ELF-1 (cell line): ENCODE measurements at places on chromosomes 12 and 14.
A peak's percentile ranks its signal among the peaks of the same experiment; 100 is the strongest.

DNA sequence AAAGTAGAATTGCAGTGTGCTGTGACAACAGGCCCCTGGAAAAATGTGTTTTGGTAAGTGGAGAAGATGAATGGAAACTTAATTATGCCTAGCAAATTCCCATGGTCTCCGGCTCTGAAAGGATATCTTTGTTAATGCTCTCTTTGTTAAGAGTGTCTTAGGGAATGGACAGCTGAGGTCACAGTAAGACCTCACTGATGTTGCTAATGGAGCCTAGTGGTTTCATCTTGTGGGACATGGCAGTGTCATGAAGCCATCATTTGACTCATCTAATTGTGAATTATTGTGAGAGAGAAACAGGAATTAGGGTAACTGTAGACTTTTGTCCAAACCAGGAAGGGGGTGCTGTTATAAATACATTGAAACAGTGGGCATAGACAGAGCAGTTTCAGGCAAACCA is 330.3 kb downstream of the TMTC2 start:
- DNase-seq = no peak

DNA sequence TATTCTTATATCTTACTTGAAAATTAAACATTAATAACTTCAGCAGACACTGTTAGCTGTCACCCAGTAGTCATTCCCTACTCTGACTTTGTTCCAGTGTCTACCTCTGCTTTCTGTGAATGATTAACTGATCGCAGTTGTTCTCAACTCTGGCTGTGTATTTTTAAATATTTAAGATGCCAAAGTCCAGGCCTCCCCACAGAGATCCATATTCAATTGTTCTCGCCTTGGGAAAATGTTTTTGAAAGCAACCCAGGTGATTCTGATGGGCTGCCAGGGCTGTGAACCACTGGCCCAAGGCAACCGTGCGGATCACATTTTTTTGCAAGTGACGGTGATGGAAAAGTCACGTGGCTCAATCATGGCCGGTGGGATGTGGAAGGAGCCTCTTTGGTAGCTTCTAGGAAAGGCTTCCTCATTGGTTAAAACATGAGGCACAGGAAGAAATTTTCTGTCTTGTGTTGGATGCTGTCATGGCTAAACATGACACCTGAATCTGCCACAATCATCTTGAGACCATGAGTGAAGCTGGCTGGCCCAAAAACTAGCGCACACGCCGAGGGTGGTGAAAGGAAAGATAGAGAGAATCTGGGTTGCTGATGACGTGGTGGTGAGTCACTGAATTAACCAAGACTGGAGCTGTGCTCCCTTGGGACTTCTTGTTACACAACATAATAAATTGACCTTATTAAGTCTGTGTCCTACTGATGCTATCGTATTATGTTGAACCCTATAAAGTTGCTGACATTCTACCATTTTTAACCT is 37.2 kb downstream of the RDH12 start:
- DNase-seq = peak; percentile 14

- DNase-seq = peak; percentile 18
Measured at GRCh38 chr14:61420326-61420725, 98.9 kb downstream of the PRKCH start.

DNA sequence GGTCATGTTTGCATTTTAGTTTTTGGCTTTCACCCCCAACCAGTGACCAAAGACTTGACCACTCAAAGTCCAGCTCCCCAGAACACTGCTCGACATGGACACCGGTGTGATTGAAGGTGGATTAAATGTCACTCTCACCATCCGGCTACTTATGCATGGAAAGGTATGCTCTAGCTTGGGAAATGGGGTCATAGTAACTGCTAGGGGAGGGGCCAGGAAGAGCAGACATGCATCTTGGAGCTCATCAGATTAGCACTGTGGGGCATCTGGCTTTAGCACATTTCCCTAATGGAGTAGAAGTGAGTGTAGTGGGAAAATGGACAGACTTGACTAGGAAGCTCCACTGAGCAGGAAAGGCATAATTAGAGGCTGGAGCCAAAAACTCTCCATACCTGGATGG is 2.8 kb downstream of the PCBP2 start:
- DNase-seq = no peak

DNA sequence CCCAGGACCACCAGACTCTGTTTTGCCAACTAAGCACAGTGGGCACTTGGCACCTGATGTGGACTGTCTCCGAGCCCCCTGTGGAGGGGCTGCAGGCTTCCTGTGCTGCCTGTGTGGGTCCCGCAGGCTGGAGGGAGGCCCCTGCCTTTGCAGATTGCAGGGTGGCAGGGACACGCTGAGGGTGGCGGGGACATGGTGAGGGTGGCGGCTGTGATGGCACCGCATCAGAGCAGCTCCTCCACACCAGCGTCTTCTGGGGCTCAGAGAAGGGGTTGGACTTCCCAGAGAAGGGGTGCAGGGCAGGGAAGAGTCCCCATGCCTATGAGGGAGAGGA is 8.1 kb downstream of the ZFYVE21 start:
- no peak for DNase-seq

DNA sequence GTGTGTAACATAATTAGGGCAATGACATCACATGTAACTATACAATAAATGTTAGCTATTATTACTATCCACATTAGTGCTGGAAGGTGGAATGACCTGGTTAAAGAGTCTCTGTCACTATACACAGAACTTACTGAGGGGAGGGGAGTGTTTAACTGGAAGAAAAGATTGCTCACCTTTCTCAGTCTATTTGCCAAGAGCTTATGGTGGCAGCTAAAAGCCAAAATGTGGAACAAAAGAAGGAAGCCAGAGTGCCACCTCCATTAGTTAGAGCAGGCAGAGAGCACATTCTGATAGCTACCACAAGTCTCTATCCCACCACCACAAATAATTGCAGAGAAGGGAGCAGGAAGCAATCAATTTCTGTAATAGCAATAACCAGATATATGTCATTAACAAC is 124.4 kb downstream of the MED13L start:
- no peak for DNase-seq

GRCh38 chr14:101825797-101826196 is 64.3 kb downstream of the PPP2R5C start:
- DNase-seq = no peak

DNA sequence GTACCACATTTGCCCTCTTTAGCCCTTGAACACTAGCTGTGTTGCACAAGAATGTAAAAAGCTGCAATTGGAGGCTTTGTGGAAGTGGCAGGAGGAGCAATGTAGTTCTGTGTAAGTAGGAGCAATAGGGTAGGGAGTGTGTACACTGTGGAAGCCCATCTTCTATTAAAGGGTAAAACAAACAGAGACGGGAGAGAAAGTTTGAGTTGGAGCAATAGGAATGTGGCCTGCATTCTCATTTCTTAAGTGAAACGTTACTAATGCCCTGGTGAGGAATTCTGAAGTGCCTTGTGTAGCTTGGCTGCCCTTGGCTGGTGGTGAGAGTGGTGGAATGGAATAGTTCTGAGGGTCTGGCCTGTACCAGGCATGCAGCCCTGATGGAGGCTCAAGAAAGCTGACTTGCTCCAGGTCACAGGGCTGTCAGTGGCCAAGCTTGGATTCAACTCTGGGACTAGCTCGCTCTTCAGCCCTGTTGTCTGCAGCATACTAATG is 38.8 kb upstream of the ATP23 start:
- DNase-seq = no peak

GRCh38 chr12:54286042-54287030 is 5.8 kb downstream of the HNRNPA1 start:
- no peak for DNase-seq

GRCh38 chr14:67918838-67919237 is 99.3 kb downstream of the RAD51B start:
- no peak for DNase-seq

GRCh38 chr12:130281153-130281799 is 56.4 kb upstream of the PIWIL1 start:
- DNase-seq = peak; percentile 83

GRCh38 chr12:47378907-47379306 is 299.1 kb upstream of the AMIGO2 start:
- DNase-seq = no peak

- DNase-seq = no peak
Measured at GRCh38 chr12:89187507-89187906, 164.8 kb downstream of the DUSP6 start.

DNA sequence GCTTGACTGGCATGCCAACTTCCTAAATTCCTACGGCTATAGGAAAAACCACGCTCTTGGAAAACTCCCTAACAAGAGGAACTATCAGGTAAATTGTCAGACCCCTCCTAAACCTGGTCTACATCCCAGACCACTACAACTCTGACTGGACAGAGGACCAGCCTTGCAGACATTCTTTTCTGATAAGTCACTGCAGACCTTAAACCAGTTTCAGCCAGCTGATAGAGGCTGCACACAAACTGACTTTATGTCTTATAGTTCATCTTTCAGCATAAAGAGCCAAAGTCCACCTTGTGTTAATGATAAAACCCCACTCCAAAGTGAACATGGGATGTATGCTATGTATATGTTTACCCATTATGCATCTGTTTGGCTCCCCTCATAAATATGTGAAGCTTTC is 166.6 kb downstream of the KTN1 start:
- no peak for DNase-seq

DNA sequence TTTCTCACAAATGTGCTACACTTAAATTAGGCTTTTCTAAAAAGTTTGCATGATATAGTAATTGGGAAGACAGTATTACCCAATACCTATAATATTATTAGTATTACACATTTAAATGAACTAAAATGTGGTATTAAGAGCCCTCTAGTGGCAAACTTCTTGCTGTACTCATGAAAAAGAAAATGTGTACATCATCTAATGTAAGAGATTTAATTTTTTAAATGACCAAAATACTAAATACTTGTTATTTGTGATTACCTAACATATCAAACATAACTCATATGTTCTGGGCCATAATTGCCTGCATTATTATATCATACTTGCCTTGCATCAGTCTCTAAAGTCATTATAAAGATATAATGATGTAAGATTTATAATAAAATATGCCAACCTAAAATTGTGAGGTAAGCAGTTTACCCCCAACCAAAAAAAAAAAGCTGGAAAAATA is 64.2 kb downstream of the DNAI7 start:
- no peak for DNase-seq

- DNase-seq = no peak
Measured at GRCh38 chr12:8630131-8630530, 17.5 kb upstream of the AICDA start.

- no peak for DNase-seq
Measured at GRCh38 chr12:95277139-95277538, 59.5 kb downstream of the VEZT start.

DNA sequence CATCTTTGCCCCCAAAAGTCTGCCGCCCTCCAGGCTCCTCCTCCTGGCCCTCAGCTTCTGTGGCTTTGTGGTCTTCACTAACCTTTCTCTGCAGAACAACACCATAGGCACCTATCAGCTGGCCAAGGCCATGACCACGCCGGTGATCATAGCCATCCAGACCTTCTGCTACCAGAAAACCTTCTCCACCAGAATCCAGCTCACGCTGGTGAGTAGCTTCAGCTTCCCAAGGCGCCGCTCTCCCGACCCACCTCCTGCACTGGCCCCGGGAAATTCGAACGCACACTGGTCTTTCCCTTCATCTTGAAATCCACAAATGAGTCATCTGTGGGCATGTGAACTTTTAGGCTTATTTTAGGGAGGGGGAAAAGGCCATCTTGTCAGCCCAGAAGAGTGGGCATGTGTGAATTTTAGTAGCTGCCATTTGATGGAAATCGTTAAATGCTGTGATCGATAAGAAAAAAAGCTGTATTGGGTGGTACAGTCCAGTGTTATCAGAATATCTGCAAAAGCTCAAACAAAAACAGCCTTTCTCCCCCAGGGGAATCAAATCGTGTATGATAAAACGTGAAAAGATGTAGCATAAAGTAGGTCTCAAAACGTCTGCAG is 700 bp downstream of the SLC35E3 start:
- peak; percentile 70 for DNase-seq

DNA sequence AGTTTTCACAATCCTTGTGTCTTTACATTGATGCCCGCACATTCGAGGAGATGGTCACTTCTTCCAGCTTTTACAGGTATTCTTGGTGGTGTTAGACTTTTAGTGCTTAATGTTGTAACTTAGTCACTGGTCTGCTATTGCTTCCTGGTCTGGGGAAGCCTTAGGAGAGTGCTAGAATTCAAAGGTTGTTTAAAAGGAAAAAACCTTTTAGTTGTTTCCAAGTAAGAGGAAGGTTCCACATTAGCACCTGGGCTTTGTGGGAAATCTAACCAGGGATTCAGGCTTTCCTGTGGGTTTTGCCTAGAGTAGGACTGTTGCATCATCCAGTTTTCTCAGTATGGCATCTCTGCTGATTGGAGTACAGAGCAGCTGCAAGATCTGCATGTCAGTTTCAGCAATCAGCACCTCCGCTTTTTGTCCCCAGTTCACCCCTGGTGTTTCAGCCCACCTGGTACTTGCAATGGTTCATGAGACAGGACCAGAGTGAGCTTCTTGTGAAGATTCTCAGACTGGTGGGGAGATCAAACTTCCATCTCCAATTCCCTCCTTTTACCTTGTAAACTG is 44.0 kb upstream of the PLBD1 start:
- DNase-seq = no peak

DNA sequence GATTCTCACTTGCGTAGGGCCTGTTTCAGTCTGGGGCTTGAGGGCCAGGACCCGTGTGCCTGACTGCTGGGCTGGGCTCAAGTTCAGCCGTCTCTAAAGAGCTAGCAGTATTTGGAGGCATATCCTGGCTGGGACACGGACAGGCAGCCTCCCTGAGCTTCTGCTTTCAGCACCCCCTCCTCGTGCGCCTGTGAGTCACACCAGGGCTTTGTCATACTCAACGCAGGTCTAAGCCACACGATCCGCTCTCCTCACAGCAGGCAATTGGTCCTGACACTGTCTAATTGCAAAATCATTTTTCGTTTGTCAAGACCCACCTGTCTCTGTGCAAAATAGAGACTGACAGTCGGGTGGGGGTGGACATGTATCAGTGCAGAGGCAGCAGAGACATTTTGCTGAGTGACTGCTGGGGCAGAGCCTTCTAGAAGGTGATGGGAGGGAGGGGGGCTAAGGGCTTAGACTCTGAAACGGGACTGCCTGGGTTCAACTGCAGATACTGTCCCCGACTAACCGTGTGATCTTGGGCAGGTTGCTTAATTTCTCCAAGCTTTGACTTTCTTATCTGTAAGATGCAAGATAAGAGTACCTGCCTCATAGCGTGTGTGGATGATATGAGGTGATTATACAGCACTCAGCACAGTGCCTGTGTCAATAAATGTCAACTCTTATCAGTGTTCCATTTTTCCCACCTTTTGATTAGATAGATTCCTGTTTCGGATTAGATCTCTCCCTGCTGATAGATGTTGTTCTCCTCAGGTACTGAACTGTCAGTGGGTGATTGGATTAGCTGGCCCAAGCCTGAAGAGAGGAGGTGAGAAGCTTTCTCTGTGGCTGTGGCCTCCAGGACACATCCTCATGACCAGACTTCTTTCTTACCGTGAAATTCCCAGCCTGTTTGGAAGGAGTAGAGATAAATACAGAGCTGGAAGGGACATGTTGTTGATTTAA is 53.1 kb downstream of the KCNA1 start:
- DNase-seq = peak; percentile 26
